ENCODE measurements at places on chromosomes 12 and 14. TPM values are rescaled to one million over a fixed set of nuclear protein-coding genes. Genes with fewer than 3 reads are reported as not detected.

FAM222A gene
- total RNA-seq, result 0.64 TPM

RDH16 gene
- not detected for total RNA-seq

DUSP16 gene
- 4.8 TPM for total RNA-seq

IQSEC3 gene
- 0.44 TPM for total RNA-seq

DPY19L2 gene
- total RNA-seq, result 0.68 TPM

FGF23 gene
- not detected for total RNA-seq

TAS2R7 gene
- total RNA-seq, result not detected

NPFF gene
- total RNA-seq, result not detected

GPRC5A gene
- total RNA-seq, result 2.6 TPM

WDR89 gene
- total RNA-seq, result 8.7 TPM

AMHR2 gene
- not detected for total RNA-seq

NFYB gene
- 43.9 TPM for total RNA-seq

PA2G4 gene
- total RNA-seq, result 72.1 TPM

PELI2 gene
- total RNA-seq, result 8.8 TPM

Data from cardiac ventricle fibroblast (primary cell).